Hematopoietic multipotent progenitor cell treated with erythropoietin and hydrocortisone succinate and interleukin-3 and kit ligand, for 17 days (in vitro differentiated cells): ENCODE measurements at places on chromosomes 5 and 9.

- no peak for DNase-seq
These were observed 29.8 kb downstream of the FUBP3 start for GRCh38 chr9:130609163-130609562.

GRCh38 chr5:110099572-110099971 lies 409.8 kb downstream of the MAN2A1 start:
- no peak for DNase-seq

DNA sequence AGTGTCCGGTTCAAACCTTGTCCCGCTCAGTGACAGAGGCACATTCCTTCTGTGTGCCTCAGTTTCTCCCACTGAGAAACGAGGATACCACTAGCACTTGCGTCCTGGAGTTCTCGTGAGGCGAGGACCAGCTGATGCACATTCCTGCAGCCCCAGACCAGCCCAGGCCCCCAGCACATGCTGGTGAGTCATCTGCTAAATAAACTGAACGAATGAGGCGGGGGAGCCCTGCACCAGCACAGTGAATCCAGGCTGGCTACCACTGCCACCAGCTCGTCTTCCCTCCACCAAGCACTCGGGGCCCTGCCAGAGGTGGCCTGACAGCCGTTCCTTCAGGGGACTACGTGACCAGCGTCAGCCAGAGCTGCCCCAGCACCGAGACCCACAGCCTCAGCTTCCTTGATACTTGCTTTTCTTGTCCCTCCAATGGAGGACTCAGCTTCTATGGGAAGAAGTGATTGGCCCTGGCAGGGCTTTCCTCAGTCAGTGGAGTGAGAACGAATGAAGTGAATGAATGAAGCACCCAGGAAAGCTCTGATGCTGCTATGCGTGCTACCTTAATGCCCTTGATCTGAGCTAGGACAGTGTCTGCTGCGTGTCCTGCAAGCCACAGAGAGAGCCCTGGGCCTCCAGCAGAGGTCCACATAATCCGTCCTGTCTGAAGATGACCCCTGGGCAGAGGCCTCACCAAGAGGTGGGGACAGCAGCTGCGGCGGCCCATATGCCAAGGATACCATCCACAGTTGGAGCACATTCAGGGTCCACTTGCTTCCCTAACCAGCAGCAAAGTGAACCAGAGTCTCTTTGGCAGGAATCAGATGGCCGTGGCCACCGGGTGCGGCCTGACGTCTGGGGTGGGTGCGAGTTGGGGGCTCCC lies 13.5 kb upstream of the BARX1 start:
- DNase-seq, result no peak

GRCh38 chr5:162484095-162484494 lies 416.5 kb downstream of the GABRG2 start:
- DNase-seq, result no peak

- no peak for DNase-seq
These were observed 106.1 kb downstream of the CDH9 start for GRCh38 chr5:26932238-26932637.

- DNase-seq, result no peak
These were observed 249.6 kb downstream of the PDZD2 start for GRCh38 chr5:31888564-31888963.

DNA sequence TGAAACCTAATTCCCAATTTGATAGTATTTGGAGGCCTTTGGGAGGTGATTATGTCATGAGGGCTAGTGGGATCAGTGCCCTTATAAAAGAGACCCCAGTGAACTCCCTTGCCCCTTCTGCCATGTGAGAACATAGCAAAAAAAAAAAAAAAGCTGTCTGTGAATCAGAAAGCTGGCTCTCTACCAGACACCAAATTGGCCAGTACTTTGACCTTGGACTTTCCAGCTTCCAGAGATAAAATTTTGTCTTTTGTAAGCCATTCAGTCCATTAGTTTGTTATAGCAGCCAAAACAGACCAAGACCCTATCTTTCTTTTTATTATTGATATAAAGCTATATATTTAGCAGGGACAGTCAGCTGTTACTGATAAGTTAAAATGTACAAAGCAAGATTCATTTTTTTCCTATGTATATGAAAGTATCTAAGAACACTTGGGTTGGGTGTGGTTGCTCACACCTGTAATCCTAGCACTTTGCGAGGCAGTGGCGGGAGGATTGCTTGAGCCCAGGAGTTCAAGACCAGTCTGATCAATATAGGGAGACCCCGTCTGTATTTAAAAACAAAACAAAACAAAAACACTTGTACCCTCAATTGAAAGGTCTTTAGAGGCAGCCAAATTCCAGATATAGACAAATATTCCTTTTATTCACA lies 8.1 kb upstream of the C5orf24 start:
- no peak for DNase-seq

DNA sequence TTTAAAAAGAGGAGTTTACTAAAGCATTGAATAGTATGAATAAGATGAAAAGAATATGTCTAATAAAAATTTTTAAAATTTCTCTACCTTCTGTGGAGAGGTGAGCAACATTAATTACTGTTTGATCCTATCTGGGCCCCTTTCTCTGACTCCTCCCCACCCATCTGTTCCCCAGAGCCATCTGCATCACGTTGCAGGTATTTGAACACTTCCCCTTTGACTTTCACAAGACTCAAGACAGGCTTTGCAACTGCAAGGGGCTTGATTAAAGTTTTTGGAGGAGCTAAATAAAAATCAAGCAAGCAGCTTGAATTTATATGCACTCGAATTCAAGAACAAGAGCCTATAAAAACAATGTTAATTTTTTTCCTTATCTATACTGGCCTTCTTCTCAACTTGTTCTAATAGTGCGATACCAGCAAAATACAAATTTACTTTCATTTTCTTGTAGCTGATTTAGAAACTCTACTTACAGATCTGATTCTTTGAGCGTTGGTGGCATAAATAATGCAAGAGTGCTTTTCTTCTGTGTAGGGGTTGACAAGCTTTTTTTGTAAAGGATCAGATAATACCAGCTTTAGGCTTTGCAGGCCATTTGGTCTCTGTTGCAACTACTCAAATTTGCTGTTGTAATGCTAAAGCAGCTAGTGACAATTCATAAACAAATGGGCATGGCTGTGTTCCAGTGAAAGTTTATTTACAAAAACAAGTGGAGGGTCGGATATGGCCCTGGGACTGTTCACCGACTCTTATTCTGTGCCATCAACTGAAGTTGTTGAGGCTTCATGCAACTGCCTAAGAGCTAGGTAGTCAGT lies 21.2 kb downstream of the TXNDC8 start:
- DNase-seq, result no peak

DNA sequence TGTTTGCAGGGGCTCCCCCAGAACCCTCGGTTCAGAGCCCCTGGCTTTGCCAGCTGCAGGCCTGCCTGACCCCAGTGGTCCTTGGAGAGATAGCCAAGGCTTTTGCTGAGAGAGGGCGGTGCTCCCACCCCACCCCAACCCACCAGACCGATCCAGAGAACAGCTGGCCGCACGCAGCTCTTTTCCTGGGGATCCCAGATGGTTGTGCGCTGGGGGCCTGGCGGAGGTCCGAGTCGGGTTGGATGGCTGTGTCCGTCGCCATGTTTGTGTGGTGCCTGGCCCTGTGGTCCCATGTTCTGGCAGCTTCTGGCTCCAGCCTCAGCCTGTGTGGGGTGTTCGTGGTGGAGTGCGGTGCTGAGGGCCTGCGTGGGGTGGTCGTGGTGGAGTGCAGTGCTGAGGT lies 97.5 kb downstream of the RXRA start:
- DNase-seq, result no peak

GRCh38 chr5:72468024-72468423 lies 39.2 kb downstream of the ZNF366 start:
- DNase-seq, result no peak

GRCh38 chr5:159241946-159242552 lies 21.0 kb upstream of the UBLCP1 start:
- DNase-seq, result no peak

GRCh38 chr5:39980056-39980455 lies 555.3 kb upstream of the DAB2 start:
- no peak for DNase-seq

GRCh38 chr9:37061768-37062167 lies 27.7 kb upstream of the PAX5 start:
- DNase-seq, result no peak

DNA sequence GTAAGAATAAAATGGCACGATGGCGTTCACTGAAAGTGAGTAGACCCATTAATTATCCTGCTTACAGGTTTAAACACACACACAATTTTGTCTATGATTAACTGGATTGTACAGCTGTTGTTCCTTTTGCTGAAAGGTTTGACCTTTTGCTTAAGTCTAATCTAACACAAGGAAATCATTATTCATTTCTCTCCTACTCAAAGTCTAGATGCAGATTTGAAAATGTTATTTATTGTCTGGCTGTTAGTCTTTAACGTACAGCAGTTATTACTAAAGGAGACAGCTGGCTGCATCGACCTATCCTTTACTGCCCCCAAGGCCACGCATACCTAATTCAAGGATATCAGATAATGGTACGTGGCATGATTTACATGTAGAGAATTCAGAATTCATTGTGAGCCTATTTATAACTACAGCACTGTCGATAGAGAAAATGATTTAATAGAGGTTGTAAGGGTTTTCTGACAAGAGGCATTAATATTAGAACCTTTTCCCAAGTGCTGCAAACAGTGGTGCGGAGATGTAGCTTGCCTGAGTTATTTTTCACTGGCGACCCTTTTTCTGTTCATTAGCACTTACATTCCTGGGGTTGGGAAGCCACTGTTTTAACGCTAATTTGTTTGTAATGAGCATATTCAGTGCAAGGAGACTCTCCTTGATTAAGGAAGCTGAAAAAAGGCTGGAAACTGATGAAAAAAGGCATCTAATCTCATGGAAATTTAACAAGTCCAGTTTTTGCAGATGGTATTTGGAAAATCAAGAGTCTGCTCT lies 368.4 kb upstream of the GRAMD2B start:
- DNase-seq, result no peak

- no peak for DNase-seq
These were observed 84.4 kb downstream of the CDH18 start for GRCh38 chr5:19903611-19904010.

- no peak for DNase-seq
These were observed 201.1 kb downstream of the EPB41L4A start for GRCh38 chr5:112217843-112218579.

GRCh38 chr5:6468104-6468503 lies 19.4 kb downstream of the UBE2QL1 start:
- DNase-seq, result no peak

DNA sequence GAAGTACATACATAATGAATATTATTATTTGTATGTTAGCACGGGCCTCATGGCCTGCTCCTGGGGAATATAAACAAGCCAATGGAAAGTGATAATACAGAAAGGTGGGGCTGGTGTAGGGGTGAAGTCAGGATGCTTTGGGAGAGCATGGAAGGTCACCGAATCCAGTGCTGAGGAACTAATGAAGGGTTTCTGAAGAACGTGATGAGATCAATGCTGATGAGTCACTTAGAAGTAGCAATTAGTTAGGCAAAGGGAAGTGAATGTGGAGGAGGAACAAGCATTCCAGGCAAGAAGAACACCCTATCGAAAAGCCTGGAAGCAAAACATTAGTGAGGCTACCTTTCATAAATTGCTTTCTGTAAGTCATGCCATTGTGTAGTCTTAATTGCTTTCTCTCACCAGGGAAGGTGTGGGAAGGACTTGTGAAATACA lies 2.1 kb downstream of the ANXA1 start:
- DNase-seq, result no peak

DNA sequence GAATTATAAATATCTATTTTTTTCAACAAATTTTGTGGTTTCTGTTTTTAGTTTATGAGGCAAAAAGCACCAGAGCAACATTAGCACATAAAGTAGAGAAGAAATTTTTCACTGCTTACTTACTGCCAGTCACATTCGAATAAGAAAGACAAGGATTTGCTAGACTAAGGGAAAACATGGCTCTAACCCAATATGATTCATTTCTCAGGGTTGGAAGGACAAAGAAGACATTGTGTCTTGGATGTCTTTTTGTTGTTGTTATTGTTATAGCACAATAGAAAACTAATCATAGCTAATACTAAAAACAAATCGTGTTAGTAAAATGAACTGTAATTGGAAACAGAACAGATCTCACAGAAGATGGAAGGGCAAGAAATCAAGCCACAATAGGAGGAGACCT lies 90.9 kb upstream of the SLCO6A1 start:
- DNase-seq, result no peak

DNA sequence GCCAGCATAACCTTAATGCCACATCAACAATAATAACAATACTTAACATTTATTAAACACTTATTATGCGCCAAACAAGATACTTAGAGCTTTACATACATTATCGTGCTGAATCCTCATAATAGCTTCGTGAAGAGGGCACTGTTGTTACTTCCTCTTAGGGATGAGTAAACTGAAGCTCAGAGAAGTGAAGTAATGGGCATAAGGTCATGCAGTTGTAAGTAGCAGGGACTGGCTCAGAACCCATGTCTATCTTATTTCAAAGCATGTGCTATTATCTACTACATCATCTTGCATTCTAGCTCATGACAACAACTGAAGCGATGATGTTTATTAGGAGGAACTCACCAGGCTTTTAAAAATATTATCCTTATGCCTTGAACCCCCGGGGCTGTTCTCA lies 34.9 kb upstream of the PPP3R2 start:
- no peak for DNase-seq

DNA sequence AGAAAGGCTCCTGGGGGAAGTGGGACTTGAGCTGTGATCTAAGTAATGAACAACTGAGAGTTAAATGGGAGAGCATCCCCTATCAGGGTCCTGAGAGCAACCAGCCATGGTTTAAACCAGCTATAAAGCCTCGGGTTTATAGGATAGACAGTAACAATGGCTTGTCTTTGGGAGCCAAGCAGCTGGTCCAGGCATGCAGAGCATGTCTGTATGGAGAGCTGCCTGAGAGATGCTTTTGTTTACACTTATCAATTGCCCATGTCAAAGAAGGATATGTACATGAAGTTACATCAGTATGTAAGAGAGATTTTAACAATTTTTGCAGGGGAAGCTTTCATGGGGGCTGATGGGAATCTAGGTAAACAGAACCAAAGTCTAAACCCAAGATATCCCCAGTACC lies 4.4 kb downstream of the TGFBI start:
- DNase-seq, result no peak

DNA sequence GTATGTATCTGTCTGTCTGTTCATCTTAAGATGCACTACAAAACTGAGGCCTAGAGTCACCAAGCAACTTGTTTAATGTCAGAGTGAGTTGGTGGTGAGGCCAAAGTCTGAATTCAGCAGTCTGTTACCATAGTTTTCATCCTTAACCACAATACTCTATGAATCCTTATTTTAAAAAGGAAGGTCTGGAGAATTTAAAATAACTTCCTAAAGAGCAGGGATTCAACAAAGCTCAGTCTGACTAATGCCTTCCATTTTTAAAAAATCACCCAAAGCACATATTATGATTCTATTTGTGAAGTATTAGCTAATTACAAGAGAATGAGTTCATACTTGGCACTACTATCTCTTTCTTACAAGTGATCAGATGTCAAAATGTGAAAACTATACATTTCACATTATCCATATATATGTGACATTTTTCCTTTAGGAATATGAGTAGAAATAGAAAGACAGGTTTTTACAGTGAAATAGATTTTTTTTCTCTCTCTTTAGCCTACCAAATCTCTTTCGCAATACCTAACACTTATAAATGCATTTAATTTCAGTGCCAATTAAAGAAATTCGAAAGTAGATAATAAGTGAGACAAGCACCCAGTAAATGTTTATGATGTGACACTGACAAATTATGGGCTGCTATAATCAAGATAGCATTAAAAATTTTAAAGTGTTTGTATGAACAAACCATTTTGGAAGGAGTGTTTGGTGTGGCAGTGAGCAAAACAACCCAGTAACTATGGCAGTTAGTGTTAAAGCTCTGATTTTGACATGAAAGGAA lies 102.3 kb upstream of the CDKN2B start:
- no peak for DNase-seq

GRCh38 chr5:79756076-79756475 lies 66.4 kb downstream of the CMYA5 start:
- no peak for DNase-seq

- peak; percentile 6 for DNase-seq
These were observed 308.5 kb downstream of the ADGRV1 start for GRCh38 chr5:90866915-90867731.
